Right atrium auricular region (tissue), 2 donors: ENCODE measurements at places on chromosomes 3 and 15. TPM values are rescaled to one million over a fixed set of nuclear protein-coding genes. Genes with fewer than 3 reads are reported as not detected.

GRCh38 chr15:57671636-57672035 is 34.9 kb upstream of the POLR2M start:
- H3K4me1 ChIP-seq, result peaks cover 20% of the 10 kb centered on the region
- H3K27me3 ChIP-seq, result no peaks in the 10 kb centered on the region
- no peak overlapping the region for H3K27ac ChIP-seq
- DNase-seq, result no peak

DNA sequence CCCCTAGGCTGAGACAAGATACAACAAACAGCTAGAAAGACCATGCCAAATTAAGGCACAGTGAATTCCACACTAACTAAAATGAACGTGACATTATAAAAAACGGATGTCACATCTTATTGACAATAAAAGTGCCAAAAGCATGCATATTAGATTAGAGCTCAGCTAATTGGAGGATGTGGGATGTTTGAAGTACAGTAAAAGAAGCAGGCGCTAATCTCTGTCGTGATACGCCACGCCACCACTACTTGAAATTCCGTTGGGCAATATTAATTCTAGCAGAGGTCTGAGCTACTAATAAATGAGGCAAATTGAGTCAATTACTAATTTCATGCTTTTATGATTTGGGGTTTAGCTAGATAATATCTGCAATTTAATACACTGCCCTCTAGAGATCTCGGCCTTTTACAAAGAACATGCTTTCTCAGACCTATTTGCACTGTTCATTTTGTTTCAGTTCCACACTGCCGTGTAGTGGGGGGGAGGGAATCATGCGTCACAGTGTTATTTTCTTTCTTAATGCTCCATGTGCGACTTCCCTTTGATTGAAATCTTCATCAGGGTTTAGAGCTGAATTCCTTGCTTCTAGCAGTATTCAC is 52.9 kb upstream of the ROBO2 start:
- DNase-seq, result no peak
- no peaks in the 10 kb centered on the region for H3K36me3 ChIP-seq
- H3K4me3 ChIP-seq, result no peak overlapping the region
- H3K4me1 ChIP-seq, result no peaks in the 10 kb centered on the region
- no peak overlapping the region for H3K27ac ChIP-seq
- no peaks in the 10 kb centered on the region for H3K27me3 ChIP-seq

GRCh38 chr15:72398648-72399047 is 543 bp downstream of the TMEM202 start:
- H3K27ac ChIP-seq, result no peak overlapping the region
- no peaks in the 10 kb centered on the region for H3K27me3 ChIP-seq
- H3K4me1 ChIP-seq, result no peaks in the 10 kb centered on the region
- no peak overlapping the region for H3K4me3 ChIP-seq
- no peaks in the 10 kb centered on the region for H3K36me3 ChIP-seq
- no peak for DNase-seq

DNA sequence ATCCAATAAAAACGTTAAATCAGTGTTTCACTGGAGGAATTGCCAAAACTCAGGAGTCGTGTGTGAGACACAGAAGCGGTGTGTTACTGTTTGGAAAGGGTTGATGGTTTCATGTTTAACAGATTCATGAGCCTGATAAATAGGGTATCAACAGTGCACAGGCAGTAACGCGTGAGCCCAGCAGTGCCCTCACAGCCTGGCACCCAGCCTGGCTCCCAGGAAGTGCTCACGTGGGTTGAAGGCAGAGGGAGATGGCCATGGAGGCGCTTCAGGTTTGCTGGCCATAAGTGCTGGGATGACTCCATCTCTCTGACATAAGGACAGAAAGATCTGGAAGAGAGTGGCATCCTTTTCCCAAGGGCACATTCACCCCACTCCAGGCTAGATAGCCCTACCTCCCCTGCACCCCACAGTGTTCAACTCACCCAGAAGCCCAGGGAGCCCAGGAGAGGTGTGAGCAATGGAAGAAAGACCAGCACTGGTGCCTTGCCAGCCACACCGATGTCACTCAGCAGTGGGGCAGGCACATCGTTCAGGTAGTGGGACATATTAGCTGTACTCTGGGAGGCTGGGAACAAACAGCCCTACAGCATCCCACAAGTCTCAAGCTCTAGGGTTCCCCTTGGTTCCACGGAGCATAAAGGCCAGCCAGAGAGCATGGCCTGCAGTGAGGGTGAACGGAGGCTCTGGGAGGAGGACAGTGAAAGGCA is 164.3 kb downstream of the LRRK1 start:
- H3K36me3 ChIP-seq, result no peaks in the 10 kb centered on the region
- no peak for DNase-seq
- H3K27ac ChIP-seq, result no peak overlapping the region

VPS13C gene
- 30.3 TPM for total RNA-seq

GHSR gene
- not detected for total RNA-seq

LRRC34 gene
- total RNA-seq, result 2.9 TPM

OR5H6 gene
- not detected for total RNA-seq
